ENCODE measurements at places on chromosomes 3 and 15.

DNA sequence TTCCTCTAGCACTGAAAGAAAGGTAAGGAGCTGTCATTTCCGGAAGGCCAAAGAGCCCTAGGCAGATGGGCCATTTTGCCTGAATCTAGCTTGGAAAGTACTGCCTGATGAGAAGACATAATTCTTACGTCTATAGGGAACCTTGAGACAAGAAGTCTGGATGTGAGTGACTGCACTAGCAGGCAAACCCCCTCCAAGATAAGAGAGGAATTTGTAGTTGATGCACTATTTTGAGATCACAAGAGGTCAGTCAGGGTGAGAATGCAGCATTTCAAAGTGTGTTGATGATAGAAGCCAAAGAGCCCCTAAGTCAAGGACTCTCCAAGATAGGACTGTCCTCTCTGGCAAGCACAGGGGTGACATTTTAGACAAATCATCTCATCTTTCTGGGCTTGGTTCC, 99.2 kb downstream of the HES1 start:
- DNase-seq: no peak

DNA sequence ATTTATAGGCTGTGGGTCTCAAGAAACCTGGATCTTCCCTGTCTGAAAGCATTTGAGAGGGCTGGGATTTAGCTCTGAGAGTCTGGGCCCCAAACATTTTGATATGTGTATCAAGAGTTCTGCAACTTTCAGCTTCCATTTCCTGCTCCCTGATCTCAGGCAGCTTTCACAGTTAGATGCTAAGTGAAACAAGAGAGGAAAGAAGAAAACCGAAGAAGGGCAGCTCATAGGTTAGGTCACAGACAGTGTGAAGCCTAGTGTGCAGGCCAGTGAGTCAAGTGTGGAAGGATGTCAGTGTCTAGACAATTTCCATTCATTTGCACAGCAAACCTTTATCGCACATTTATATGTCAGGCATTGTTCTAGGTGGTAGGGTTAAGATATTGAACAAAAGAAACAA, 173.6 kb upstream of the PROK2 start:
- no peak for DNase-seq

GRCh38 chr3:56928379-56929068, 126.8 kb upstream of the ARHGEF3 start:
- no peak for DNase-seq

GRCh38 chr3:14812196-14812790, 6.5 kb upstream of the FGD5 start:
- no peak for DNase-seq

- no peak for DNase-seq
Observed at GRCh38 chr3:126781406-126781805, 77.4 kb downstream of the CHCHD6 start.

DNA sequence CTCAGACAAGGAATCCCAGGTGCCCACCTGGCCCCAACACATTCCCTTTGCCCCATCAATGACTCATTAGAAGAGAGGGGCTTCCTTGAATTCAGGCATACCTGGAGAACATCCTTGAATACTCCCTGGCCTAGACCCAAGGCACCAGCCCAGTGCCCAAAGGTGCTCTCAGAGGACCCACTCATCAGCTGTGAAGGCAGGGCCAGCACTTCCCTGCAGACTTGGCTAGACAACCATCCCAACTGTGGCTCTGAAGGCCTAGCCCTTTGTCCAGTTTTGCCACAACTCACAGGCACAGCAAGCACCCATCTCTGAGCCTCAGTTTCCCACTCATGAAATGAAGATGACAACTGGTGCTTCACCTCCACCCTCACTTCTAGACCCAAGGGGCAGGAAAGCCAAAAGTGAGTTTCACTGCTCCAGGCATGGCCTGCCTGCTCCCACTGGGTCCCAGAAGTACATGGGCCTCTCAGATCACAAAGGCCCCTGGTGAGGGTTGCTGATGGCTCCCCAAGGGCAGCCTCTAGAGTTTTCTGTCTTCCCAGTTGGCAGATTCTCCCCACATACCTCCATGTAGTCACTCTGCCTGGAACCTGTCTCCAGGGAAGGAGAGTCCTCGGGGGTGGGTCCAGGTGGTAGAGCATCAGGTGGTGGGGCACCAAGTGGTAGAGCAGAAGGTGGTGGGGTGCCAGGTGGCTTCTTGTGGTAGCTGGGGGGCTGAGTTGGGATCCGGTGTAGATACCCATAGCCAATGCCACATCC, 7.5 kb downstream of the GORASP1 start:
- no peak for DNase-seq

DNA sequence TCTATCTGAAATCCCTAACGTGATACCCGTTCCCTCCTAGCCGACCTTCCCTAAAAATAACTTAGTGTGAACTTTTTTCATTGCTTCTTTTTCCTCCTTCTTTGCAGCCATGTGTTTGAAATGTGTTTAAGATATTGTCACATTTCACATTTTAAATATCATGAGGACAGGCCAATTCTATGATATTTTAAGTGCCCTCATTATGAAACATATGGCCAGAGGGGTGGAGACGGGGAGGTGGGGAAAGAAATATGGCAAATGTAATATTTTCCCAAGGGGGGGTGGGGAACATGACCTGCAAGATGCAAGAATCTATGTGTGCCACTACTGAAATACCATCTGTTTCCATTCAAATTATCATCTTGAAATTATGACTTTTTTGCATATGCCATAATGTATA, 1039.2 kb downstream of the AGBL1 start:
- DNase-seq: no peak

DNA sequence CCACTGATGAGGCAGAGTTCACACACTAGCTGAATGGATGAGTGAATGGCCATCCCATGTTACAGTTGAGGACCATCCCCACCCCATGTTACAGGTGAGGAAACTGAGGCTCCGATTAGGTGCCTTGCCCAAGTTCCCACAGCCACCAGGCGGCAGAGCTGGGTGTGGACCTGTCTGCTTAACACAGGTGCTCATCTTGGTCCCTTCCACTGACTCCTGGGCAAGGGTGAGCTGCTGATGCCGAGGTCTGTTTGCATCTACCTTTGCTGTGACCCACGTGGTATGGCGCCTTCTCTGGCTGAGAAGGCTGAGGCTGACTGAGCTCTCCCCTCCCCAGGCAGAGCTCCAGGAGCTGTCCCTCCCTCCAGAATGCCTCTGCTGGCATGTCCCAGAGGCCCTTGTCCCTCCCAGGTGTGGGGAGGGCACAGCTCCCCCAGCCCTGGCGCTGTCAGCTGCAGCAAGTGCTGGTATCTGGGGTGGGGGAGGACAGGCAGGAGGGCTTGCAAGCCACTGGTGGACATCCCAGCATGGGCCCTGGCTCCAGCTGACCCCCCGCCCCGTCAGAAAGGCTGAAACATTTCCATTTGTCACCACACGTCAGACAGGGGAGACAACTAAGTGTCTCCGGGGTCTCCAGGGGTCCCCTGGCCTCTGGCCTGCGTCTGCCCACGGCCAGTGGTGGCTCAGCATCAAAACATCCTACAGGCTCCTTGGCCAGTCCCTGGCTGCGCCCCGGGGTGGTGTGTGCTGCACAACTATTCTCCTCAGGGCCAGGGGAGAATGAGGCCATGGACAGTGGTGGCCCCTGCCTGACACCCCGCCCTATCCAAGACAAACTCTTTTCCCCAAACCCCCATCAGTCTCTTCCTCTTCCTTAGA, 105.4 kb downstream of the ADCY5 start:
- no peak for DNase-seq

DNA sequence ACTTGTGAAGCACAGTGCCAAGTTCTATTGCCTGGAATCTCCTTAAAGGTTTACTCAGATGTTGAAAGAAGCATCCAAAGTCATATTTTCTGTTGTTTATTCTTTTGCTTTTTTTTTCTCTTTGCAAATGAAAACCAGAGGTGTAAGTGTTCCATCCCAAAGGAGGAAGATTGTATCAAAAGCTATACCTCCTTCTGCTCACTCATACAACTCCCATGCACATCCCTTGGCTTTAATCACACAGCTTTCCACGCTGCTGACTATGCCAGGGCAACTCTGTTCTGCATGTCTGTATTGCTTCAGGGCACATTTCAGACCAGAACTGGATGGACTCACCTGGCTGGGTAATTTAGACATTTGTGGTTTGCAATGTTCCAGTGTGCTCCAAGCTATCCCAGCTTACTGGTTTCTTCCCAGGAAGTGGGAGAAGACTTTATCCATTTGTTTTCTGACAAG, 399.6 kb upstream of the TBL1XR1 start:
- DNase-seq: no peak
